ENCODE measurements at places on chromosomes 11 and 22.

DNA sequence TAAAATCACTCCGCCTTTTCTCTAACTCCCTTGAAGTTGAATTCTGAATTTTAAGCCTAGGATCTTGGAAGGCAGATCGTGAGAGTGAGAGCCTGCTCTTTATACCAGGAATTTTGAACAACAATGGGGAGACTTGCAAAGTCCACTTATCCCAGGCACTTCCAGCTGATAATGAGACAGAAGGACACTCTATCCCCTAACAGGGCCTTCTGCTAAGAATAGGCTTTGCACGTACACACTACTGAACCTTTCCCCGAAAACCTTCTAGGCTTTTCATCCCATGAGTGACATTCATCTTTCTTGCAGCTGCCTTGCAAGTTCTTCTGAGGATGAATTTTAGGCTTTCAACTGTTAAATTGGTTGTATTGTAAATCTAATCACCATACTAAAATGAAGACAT is 44.0 kb upstream of the WT1 start:
- DNase-seq, result no peak

GRCh38 chr22:48629631-48630432 is 1197.8 kb downstream of the BRD1 start:
- no peak for DNase-seq

- DNase-seq, result no peak
Observed at GRCh38 chr22:20324139-20324516, 4.3 kb upstream of the DGCR6L start.

- DNase-seq, result no peak
Observed at GRCh38 chr11:107791343-107792048, 67.1 kb downstream of the SLC35F2 start.

GRCh38 chr11:81907996-81908395 is 825.7 kb downstream of the FAM181B start:
- no peak for DNase-seq

DNA sequence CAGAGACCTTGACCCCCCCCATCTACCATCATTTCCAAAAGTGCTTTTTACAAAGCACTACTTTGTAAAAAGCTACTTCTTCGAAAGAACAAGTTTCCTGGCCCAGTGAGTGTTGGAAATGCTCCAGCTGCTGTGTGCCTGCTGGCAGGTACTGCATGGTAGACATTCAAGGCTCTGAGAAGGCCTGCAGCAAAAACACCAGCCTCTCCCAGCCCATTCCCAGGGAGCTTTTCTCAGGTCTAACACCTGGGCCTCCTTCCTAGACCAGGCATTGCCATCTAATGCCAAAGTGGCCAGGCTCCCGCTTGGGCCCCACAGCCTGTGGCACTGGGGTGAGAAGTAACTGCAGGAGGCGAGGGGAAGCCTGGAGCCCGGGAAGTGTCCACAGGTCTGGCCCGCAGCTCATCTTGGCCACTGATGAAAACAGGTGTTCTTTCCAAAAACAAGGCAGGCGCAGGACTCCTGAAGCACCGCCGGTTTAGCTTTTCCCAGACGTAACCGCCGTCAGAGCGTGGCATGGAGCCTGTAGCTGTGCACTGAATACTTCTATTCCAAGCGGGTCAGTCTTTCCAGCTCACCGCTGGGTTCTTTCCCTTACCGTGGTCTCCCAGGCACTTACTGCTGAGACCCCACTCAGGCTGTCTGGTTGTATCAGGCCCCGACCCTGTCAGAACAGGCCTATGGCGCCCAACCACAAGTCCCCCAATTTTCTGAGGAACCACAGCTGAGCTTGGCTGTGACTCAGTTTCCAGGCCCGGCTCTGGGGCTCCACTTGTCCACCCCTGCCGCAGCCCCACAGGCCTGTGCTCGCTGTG is 1.2 kb upstream of the TCIRG1 start:
- no peak for DNase-seq

GRCh38 chr11:69064394-69064957 is 15.7 kb downstream of the TPCN2 start:
- no peak for DNase-seq

All from bone marrow (tissue), 2 donors.